ENCODE measurements at places on chromosomes 5 and 9.
A peak's percentile ranks its signal among the peaks of the same experiment; 100 is the strongest.

- no peak for DNase-seq
Observed at GRCh38 chr9:72904267-72905093, 48.4 kb downstream of the ALDH1A1 start.

GRCh38 chr9:21322911-21323461, 12.2 kb downstream of the KLHL9 start:
- DNase-seq = no peak

- no peak for DNase-seq
Observed at GRCh38 chr5:176697267-176697933, 50.1 kb downstream of the TSPAN17 start.

- no peak for DNase-seq
Observed at GRCh38 chr5:15376803-15377202, 123.2 kb upstream of the FBXL7 start.

- DNase-seq = peak; percentile 33
Observed at GRCh38 chr9:137221506-137222111, 431 bp downstream of the RNF208 start.

DNA sequence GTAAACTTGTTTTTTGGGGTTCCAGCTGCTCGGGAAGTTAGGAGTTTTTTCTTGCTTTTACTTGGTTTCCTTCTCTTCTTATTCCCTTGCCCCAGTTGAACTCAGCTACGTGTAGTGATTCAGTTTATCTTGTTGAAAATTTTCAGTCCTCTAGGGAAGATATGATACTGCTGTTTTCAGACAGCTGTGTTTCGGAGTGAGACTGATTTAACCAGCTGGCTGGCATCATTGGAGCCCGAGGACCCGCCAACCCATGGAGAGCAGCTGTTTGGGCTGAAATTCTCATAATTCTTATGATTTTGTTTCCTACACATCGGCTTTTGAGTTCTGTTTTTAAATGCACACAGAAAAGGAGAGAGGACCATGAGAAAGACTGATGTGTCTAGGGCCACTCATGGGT, 271.5 kb downstream of the NR3C1 start:
- DNase-seq = no peak

DNA sequence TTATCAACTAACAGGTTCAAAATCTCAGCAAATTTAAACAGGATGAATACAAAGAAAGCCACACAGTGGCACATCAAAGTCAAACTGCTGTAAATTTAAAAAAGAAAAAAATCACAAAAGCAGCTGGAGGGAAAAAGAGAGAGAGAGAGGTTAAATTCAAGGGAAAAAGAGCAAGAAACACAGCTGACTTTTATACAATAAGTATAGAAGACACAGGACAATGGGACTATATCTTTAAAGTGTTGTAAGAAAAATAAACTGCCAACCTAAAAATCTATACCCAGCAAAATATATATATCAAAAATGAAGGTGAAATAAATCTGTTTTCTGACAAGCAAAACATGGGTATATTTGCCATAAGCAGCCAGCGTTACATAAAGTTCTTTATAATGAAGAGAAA, 261.5 kb downstream of the TLE1 start:
- DNase-seq = no peak

DNA sequence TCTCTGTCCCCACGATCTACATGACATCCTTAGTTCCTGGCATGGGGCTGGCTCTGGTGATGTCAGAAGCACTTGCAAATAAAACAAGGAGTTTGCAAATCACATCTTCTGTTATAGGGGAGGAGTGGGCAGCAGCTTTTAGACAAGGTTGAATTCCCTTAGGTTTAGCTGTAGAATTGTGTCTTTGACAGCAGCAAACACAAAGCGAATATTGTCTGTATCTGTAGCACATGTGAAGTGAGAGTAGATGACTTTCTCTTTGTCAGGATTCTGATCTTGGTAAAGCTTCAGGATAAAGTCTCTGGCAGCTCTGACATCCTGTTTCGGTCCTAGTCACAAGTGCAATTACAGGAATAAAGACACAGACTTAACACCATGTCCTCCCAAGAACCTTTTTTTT, 224.3 kb downstream of the GNA14 start:
- DNase-seq = no peak

DNA sequence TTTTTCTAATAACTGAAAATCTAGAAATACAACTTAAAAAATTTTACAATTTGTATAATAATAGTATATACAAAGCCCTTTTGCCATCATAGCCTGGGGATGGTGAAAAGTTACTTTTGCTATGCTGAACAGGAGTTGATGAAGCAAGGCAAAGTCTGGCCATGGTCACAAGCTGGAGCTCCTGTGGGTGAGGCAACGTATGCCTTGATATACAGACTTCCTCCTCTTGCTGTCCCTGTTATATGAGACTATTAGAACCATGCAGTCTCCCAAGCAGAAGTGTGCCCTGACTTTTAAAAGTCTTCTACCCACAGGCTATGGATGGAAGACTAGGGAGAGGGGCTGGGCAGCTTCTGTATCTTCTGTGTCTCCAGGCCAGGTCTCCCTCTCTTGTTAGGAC, 15.7 kb downstream of the FAM151B start:
- no peak for DNase-seq

- DNase-seq = no peak
Observed at GRCh38 chr9:4844056-4844838, 51.5 kb downstream of the RCL1 start.

DNA sequence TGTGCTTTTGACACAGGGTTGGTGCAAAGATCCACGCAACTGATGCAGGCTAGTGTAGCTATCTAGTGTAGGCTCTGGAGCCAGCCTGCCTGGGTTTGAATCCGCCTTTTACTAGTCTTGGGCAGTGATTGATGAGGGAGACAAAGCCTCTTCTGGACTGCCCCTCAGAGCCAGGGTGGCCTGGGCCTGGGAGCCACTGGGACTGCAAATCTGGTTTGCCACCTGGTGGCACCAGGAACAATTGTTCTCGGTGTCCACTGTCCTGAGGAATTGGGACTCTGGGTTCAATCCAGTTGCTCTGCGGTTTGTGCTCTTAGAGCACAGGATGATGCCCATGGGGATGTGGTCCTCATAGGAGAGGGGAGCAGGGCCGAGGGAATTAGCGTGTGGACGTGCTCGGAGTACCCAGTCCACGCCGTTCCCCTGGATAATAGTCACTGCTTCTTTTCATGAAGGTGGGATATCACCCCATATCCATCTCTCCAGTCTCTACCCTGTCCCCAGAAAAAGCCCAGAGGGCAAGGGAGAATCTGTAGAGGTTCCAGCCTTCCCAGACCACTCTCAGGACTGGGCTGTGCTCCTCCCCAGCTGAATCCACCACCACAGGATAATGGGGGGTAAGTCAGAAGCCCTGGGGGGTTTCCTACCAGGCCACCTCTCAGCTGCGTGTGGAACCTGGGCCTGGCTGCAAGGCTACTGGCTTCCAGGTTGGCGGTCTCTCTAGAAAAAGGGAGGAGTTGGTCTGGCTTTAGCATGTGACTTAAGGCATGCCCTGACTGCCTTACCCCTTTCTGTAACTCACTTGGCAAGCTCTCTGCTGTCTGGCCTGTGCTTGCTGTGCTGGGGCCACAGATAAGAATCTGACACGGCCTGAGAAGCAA, 1.9 kb downstream of the B4GALT7 start:
- no peak for DNase-seq

DNA sequence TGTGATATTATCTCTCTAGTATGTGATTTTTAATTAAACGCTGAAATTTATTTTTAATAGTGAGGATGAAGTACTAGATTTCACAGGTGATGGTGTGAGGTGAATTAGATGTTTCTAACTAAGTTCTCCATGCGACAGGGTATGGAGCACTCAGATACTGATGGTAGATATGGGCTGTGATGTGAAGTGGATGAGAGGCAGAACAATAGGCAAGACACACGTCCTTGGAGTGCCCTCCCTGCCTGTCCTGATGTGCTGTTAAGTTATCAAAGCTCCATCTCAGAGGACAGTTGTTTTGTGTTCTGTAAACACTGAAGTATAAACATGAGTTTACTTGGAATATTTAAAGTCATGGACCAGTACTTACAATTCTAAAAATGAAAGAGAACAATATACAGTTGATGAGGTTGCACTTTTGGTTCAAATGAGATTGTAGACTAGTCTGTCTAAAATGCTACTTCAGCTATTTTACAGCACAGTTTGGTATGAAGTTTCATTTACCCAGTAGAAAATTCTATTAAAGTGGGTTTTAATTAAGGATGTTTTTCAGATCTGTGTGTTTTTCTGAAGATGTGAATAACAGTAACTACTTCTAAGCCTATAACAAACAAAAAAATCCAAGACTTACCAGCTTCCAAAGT, 64.2 kb downstream of the C7 start:
- no peak for DNase-seq

- DNase-seq = no peak
Observed at GRCh38 chr5:116989995-116990394, 415.4 kb upstream of the SEMA6A start.

GRCh38 chr9:129456549-129457324, 164.2 kb downstream of the C9orf50 start:
- no peak for DNase-seq

GRCh38 chr5:111582993-111583601, 70.8 kb upstream of the STARD4 start:
- DNase-seq = no peak

DNA sequence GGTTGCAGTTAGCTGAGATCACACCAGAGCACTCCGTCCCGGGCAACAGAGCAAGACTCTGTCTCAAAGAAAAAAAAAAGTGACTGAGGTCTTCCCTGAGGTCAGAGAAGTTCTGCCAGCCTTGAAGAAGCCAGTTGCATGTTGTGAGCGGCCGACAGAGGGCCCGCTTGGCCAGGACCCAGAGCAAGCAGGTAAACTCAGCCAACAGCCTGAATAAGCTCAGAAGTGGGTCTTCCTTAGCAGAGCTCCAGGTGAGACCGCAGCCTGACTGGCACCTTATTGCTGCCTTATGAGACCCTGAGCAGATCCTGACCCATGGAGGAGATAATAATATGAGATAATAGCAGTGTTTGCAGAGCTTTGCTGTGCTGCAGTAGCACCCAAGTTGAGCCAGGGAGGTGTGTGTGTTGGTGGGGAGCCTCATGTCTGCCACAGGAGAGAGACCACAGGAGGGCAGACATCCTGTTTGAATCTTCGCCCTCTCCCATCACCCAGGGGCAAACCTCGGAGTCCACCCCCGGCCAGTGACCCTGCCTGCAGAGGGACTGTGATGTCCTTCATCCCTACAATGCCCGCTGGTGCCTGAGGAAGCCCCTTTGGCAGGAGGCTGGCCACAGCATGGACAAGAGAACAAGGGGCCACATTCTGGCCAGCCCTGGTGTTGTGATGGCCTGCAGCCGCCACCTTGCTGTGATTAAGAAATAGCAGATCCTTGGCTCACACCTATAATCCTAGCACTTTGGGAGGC, 10.8 kb upstream of the BARX1 start:
- no peak for DNase-seq

GRCh38 chr9:126421567-126422428, 95.2 kb downstream of the MVB12B start:
- DNase-seq = no peak

GRCh38 chr9:36961051-36961450, 73.0 kb downstream of the PAX5 start:
- no peak for DNase-seq

GRCh38 chr9:92663951-92664350, 6.0 kb downstream of the IPPK start:
- DNase-seq = no peak

- no peak for DNase-seq
Observed at GRCh38 chr5:176500511-176500910, 36.7 kb downstream of the RNF44 start.

- DNase-seq = no peak
Observed at GRCh38 chr5:14429101-14430050, 152.2 kb upstream of the OTULINL start.

GRCh38 chr9:72333197-72333596, 31.8 kb downstream of the ZFAND5 start:
- no peak for DNase-seq

DNA sequence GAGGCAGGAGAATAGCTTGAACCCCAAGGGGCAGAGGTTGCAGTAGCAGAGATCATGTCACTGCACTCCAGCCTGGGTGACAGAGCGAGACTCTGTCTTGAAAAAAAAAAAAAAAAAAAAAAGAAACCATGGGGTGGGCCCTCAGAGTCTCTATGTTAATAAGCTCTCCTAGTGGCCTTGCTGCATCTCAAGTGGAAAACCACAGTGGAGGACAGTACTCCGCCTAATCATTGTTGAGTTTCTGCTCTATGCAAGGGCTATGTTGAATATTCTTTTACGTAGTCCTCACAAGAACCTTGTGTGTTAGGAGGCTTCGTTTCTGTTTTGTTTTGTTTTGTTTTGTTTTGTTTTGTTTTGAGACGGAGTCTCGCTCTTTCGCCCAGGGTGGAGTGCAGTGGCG, 48.9 kb downstream of the TJP2 start:
- DNase-seq = no peak

DNA sequence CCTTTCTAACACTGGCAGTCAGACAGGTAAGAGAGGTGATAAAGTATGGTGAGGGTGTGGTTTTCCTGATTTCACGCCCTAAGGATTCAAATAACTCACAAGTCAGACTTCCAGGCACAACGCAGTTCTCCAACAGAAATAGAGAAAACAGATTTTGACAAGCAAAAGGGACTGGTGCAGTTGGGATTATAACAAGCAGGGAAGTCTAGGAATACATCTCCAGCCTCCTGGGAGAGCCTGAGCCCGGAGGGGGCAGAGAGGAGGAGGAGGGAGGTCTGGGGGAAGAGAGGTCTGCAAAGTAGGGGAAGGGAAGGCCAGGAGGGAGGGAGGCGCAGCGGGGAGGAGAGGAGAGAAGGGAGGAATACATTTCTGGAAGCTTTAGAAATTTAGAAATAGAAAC, 1.6 kb downstream of the CMBL start:
- no peak for DNase-seq

DNA sequence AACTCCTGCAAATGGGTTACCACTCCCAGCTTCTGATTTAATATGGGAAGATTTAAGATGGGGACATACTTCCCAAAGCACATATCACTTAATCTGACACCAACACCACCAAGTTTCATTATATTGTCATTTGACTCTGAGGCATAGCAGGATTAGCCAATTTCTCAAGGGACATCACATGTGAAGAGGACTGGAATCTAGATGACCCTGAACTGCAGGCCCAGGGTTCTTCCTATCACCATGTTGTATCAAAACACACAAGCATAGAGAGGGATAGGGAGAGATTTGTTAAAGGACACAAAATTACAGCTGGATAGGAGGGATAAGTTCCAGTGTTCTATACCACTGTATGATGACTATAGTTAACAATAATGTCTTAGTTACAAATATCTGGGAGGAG, 168.3 kb upstream of the PPP2R2B start:
- DNase-seq = no peak

GRCh38 chr5:62369039-62369438, 34.7 kb downstream of the DIMT1 start:
- DNase-seq = no peak

GRCh38 chr9:117343427-117343826, 71.4 kb downstream of the ASTN2 start:
- no peak for DNase-seq

GRCh38 chr5:77256406-77256805, 45.9 kb downstream of the PDE8B start:
- no peak for DNase-seq

DNA sequence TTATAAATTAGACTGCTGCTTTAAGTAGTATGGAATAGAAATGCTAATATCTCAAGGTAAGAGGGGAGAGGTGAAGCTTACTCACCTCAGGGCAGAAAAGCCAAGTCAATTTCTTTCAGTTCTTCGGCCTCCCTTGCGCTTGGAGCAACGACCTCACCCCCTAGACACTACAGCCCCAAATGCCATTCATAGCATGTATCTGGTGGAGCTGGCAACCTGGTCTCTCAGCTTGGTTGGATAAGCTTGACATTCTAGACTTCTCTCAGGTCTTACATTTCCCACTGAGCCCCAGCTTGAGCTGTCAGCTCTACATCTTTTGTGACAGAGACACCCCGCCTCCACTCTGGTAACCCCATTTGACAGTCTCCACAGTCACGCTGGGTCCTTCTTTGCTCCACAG, 154.9 kb downstream of the ZNF608 start:
- DNase-seq = no peak

Measured in activated CD8-positive, alpha-beta T cell treated with anti-CD3 and anti-CD28 coated beads for 36 hours (primary cell).